ENCODE measurements at places on chromosomes 1 and 21. TPM values are rescaled to one million over a fixed set of nuclear protein-coding genes. Genes with fewer than 3 reads are reported as not detected.

DCST1 gene
- total RNA-seq, result not detected

CDCA8 gene
- total RNA-seq, result 6.1 TPM

ACBD3 gene
- total RNA-seq, result 95.3 TPM

ZNF436 gene
- total RNA-seq, result 14.3 TPM

MSH4 gene
- under 0.01 TPM for total RNA-seq

LCE1D gene
- total RNA-seq, result not detected

RHBDL2 gene
- total RNA-seq, result 0.36 TPM

IKBKE gene
- total RNA-seq, result 21.4 TPM

- no peak overlapping the region for H3K4me3 ChIP-seq
- no peaks in the 10 kb centered on the region for H3K27me3 ChIP-seq
- no peaks in the 10 kb centered on the region for H3K4me1 ChIP-seq
- no peak for DNase-seq
- no peaks in the 10 kb centered on the region for H3K36me3 ChIP-seq
These were observed 17.0 kb downstream of the PAPPA2 start for GRCh38 chr1:176479971-176480370.

GRCh38 chr21:32380940-32381339, 11.9 kb downstream of the URB1 start:
- H3K4me1 ChIP-seq, result peaks cover 6% of the 10 kb centered on the region
- no peak overlapping the region for H3K27ac ChIP-seq
- no peaks in the 10 kb centered on the region for H3K27me3 ChIP-seq
- H3K4me3 ChIP-seq, result no peak overlapping the region
- peaks cover 46% of the 10 kb centered on the region for H3K36me3 ChIP-seq

GRCh38 chr1:221983444-221983843, 241.6 kb upstream of the DUSP10 start:
- DNase-seq, result no peak
- peaks cover 4% of the 10 kb centered on the region for H3K4me1 ChIP-seq
- H3K36me3 ChIP-seq, result no peaks in the 10 kb centered on the region
- no peak overlapping the region for H3K4me3 ChIP-seq
- H3K27ac ChIP-seq, result no peak overlapping the region
- H3K27me3 ChIP-seq, result no peaks in the 10 kb centered on the region

GRCh38 chr1:54371038-54371941, 34.9 kb downstream of the SSBP3 start:
- H3K4me1 ChIP-seq, result peaks cover 12% of the 10 kb centered on the region
- DNase-seq, result no peak
- H3K36me3 ChIP-seq, result peaks cover 14% of the 10 kb centered on the region
- no peak overlapping the region for H3K4me3 ChIP-seq
- H3K27ac ChIP-seq, result no peak overlapping the region
- no peaks in the 10 kb centered on the region for H3K27me3 ChIP-seq

DNA sequence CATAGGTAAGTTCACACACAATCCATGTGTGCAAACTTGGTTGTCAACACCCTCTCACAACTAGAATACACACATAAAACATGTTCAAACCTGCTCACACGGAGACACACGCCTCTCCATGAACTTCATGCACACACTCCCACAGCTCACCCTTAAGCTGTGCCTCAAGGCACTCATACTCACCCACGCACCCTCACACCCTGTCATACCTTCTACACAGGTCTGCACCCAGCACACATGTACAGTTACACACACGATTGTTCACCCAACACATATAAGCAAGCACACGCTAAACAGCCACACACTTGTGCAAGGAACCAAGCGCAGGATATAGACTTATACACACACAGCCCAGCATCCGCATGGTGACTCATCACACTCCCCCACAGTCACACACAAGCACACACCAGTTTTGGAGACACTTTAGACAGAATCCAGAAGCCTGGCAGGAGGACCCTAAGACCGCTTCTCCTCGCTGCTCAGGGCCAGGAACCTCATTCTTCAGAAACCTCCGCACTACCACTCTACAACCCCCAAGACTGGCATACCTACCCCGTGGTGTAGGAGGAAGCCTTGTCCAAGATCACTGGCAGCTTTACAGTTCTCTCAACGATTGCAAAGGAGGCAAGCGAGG, 58.7 kb upstream of the ZC3H12A start:
- H3K4me3 ChIP-seq, result no peak overlapping the region
- DNase-seq, result no peak
- no peaks in the 10 kb centered on the region for H3K4me1 ChIP-seq
- H3K27me3 ChIP-seq, result no peaks in the 10 kb centered on the region
- no peaks in the 10 kb centered on the region for H3K36me3 ChIP-seq
- no peak overlapping the region for H3K27ac ChIP-seq

- no peaks in the 10 kb centered on the region for H3K4me1 ChIP-seq
- DNase-seq, result no peak
- no peaks in the 10 kb centered on the region for H3K36me3 ChIP-seq
- H3K4me3 ChIP-seq, result no peak overlapping the region
These were observed 9.3 kb upstream of the ST6GALNAC5 start for GRCh38 chr1:76857973-76858372.

DNA sequence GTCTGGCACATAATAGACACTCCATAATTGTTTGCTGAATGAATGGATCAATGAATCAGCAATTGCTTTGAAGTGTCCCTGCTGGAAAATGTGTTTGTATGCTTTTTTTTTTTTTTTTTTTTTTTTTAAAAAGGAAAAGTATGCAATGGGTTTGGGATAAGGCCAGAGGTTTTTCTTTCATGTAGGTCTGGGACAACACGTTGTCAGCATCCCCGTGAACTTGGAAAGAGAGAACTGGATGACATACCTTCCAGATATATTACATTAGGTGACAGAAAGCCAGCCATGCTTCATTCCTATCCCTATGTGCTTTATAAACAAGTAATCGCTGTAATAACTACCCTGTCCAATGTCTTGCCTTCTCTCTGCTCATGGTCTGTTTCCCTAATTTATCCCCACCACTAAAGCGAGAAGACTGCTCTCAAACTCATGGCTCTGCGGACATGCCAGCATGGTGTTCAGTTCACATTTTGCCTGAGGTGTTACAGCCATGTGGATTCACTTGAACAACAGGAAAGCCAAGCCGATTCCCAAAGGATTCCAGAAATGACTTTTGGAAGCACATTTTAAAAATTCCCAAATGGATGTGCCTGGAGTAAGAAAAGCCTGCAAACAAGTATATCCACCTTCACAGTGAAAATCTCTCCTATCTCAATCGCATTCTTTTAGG, 34.8 kb upstream of the GREM2 start:
- no peaks in the 10 kb centered on the region for H3K27me3 ChIP-seq
- no peak overlapping the region for H3K4me3 ChIP-seq
- no peak overlapping the region for H3K27ac ChIP-seq
- H3K36me3 ChIP-seq, result no peaks in the 10 kb centered on the region
- DNase-seq, result no peak
- no peaks in the 10 kb centered on the region for H3K4me1 ChIP-seq

DNA sequence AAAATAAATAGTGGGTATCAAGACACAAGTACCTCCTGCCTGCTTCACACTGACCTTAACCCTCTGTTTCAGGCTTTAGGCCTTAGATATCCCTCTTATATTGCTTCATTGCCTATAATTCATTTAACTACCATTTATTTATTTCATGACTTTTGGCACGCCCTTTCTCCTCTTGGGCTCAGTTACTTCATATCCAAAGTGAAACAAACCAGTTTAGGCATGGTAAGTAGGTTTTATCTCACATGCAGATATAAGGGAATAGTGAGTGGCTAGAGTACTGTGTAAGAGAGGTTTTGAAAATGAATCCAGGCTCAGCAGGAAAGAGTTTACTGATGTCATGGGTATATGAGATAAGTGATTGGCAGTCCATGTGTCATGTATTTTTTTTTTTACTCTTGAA, 69.8 kb upstream of the BEND5 start:
- no peaks in the 10 kb centered on the region for H3K4me1 ChIP-seq
- no peaks in the 10 kb centered on the region for H3K36me3 ChIP-seq
- DNase-seq, result no peak
- no peak overlapping the region for H3K27ac ChIP-seq

DNA sequence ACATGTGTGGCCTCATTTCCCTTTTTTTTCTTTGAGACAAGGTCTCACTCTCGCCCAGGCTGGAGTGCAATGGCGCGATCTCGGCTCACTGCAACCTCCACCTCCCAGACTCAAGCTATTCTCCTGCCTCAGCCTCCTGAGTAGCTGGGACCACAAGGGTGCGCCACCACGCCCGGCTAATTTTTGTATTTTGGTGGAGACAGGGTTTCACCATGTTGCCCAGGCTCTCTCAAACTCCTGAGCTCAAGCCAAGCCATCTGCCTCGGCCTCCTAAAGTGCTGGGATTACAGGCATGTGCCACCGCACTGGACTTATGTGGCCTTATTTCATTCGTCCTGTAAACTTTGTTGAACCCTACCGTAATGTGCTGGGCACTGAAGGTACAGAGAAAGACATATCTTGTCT, 569 bp upstream of the WARS2 start:
- H3K4me3 ChIP-seq, result peak overlapping the region; percentile 52
- no peaks in the 10 kb centered on the region for H3K36me3 ChIP-seq
- DNase-seq, result no peak
- no peak overlapping the region for H3K27ac ChIP-seq
- no peaks in the 10 kb centered on the region for H3K27me3 ChIP-seq

DNA sequence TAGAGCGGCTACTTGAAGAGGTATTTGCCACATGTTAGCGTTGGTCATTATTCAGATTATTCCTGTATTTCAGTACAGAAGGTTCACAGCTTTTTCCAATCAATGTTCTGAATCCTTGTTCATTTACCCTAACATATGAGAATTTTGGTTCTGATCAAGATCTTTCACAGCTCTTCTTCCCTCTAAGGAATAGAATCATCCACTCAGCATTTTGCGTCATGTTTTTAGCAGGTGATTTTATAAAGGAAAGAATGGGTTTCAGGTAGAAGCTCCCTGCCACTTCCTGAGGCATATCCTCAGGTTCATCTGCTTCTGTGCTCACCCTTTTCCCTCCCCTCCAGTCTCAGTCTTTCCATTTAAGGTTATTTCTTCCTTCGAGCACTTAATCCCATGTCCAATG, 66.4 kb downstream of the NPHS2 start:
- no peak for DNase-seq
- no peaks in the 10 kb centered on the region for H3K36me3 ChIP-seq
- H3K4me1 ChIP-seq, result no peaks in the 10 kb centered on the region
- no peak overlapping the region for H3K27ac ChIP-seq
- no peaks in the 10 kb centered on the region for H3K27me3 ChIP-seq

DNA sequence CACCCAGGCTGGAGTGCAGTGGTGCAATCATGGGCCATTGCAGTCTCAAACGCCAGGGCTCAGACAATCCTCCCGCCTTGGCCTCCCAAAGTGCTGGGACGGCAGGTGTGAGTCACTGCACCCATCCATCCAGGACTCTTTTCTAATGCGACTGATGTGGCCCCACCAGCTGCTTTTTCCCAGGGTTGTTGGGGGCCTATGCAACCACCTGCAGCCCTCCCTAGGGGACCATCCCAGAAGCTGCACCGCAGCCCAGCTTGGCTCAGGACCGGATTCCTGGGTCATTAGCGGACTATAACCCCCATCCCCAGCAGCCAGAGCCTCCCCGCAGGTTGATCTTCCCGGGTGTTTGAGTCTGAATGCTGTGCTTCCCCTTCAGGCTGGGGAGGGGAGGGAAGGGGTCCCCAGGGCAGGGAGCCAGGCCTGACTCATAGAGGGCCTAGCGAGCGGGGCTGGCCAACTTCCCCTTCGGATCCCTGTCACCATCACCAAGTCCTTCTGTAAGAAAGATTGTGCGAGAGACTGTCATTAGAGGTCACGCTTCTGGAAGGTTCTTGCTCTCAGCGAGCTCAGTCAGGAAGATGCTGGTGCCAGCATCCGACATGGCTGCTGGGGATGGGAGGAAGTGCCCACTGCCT, 108.7 kb upstream of the ACTRT2 start:
- H3K27ac ChIP-seq, result no peak overlapping the region
- no peak for DNase-seq
- H3K4me3 ChIP-seq, result no peak overlapping the region
- H3K36me3 ChIP-seq, result no peaks in the 10 kb centered on the region
- H3K4me1 ChIP-seq, result no peaks in the 10 kb centered on the region
- no peaks in the 10 kb centered on the region for H3K27me3 ChIP-seq

DNA sequence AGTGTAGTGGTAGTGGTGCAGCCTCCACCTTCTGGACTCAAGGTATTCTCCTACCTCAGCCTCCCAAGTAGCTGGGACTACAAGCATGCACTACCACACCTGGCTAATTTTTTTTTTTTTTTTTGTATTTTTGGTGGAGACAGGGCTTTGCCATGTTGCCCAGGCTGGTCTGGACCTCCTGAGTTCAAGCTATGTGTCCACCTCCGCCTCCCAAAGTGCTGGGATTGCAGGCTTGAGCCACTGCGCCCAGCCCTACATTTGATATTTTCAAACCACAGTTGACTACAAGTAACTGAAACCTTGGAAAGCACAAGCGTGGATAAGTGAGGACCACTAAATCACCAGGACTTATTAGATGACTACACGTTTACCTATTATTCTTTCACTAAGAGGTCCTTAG, 10.0 kb upstream of the PDPN start:
- no peak overlapping the region for H3K4me3 ChIP-seq
- DNase-seq, result no peak
- H3K4me1 ChIP-seq, result no peaks in the 10 kb centered on the region
- no peaks in the 10 kb centered on the region for H3K36me3 ChIP-seq
- H3K27me3 ChIP-seq, result no peaks in the 10 kb centered on the region
- H3K27ac ChIP-seq, result no peak overlapping the region

DNA sequence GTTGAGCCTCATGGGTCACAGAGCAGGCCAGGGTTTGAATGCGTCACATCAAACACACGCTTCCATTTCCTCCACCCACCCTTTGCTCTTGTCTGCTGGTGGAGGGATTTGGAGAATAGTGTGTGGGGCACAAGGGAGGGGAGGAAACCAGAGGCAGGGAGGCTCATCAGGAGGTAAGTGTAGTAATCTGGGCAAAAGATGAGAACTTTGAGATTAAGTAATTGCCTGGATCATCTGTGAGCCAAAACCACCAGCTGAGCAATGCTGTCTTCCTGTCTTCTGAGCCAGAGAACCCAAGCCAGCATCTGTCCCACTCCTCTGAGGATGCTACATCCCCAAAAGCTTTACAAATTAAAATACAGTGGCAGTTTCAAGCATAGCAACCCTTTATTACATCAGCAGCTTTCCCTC, 45.2 kb downstream of the C8B start:
- H3K4me1 ChIP-seq, result peaks cover 5% of the 10 kb centered on the region
- DNase-seq, result no peak
- H3K27ac ChIP-seq, result no peak overlapping the region

- peak; percentile 95 for DNase-seq
- H3K4me1 ChIP-seq, result peaks cover 5% of the 10 kb centered on the region
- H3K4me3 ChIP-seq, result peak overlapping the region; percentile 73
- peaks cover 8% of the 10 kb centered on the region for H3K36me3 ChIP-seq
- peak overlapping the region; percentile 86 for H3K27ac ChIP-seq
These were observed 1.2 kb downstream of the SARS1 start for GRCh38 chr1:109214695-109215623.

GRCh38 chr1:152022474-152022873, 14.3 kb downstream of the S100A11 start:
- peaks cover 3% of the 10 kb centered on the region for H3K4me1 ChIP-seq
- no peak overlapping the region for H3K4me3 ChIP-seq
- H3K36me3 ChIP-seq, result no peaks in the 10 kb centered on the region

- H3K36me3 ChIP-seq, result peaks cover 9% of the 10 kb centered on the region
- peak; percentile 23 for DNase-seq
- no peak overlapping the region for H3K27ac ChIP-seq
- H3K27me3 ChIP-seq, result no peaks in the 10 kb centered on the region
These were observed 9.8 kb downstream of the SH3GLB1 start for GRCh38 chr1:86714159-86714558.

All from IMR-90 (cell line).